ENCODE measurements at places on chromosomes 7 and 10.
A peak's percentile ranks its signal among the peaks of the same experiment; 100 is the strongest.

DNA sequence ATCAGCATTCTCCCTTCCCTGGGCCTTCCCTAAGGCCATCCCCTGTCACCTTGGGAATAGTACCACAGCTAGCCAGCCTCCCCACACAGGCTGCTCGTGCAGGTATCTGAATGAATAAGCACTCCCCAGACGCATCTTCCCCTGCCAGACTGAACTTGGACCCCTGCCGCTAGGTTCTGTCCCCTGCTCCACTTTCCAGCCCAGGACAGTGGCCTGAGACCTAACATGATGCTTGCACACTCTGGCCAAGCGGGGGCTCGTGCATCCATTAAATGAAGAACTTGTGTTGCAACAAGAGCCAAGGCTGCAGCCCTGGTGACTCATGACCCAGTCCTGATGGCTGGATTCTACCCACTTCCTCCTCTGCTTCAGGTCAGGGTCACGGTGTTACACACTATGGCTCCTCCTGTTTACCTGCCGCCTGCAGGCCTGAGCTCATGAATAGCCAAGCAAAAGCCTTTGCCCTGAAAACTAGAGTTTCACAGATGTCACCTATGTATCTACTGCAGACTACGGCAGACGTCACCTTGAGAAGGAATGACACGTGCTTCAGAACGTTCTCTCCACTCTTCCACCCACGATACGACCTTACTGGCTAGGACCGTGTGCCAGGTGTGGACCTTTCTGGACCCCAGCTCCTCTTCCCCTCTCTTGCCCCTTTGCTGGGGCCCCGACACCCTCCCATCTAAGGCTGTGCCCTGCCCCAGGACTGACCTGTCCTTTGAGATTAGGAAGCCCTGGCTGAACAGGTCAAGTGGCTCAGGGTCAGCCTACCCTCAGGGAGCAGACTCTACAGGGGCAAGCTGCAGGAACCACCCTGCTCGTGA is 6.5 kb downstream of the ASB13 start:
- DNase-seq = no peak

DNA sequence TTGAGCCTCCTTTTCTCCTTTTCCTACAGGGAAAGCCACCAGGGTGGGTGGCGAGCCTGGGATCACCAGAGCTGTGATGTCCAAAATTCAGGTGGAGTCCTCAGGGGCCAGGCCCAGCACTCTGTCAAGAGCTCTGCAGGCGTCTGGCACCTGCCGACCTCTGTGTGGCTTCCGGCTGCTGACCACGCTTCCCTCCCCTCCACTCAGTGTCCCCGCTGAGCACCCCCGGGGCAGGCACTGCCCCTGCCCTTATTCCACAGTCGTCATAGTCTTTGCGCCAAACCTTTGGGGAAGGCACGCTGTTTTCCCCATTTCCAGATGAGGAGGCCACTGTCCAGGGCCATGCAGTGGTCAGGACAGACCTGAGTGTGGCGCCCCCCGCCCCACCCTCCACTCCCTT is 7.5 kb downstream of the MTG1 start:
- no peak for DNase-seq

DNA sequence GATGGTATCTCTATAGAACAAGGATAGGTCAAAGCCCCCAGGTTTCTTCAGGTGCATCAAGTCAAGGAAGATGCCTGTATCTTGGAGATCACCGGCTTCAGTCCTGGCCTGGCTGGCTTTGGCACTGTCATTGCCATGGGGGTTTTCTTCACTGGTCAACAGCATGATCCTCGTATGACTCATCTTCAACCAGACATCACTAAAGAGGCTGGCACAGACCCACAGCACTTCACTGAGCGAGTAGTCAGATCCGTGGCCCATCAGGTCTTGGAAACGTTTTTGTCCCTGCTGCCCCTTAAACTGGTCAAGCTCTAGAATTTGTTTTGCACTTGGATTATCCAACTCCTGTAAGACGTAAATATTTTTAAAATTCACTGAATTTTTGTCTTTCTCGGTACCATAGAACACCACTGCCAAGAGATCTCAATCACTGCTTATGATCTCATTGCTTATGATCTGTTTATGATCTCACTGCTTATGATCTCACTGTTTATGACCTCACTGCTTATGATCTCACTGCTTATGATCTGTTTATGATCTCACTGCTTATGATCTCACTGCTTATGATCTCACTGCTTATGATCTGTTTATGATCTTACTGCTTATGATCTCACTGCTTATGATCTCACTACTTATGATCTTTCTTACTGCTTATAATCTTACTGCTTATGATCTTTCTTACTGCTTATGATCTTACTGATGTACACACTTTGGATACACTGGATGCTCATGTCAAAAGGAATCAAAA is 135.2 kb downstream of the CYP26A1 start:
- DNase-seq = no peak

DNA sequence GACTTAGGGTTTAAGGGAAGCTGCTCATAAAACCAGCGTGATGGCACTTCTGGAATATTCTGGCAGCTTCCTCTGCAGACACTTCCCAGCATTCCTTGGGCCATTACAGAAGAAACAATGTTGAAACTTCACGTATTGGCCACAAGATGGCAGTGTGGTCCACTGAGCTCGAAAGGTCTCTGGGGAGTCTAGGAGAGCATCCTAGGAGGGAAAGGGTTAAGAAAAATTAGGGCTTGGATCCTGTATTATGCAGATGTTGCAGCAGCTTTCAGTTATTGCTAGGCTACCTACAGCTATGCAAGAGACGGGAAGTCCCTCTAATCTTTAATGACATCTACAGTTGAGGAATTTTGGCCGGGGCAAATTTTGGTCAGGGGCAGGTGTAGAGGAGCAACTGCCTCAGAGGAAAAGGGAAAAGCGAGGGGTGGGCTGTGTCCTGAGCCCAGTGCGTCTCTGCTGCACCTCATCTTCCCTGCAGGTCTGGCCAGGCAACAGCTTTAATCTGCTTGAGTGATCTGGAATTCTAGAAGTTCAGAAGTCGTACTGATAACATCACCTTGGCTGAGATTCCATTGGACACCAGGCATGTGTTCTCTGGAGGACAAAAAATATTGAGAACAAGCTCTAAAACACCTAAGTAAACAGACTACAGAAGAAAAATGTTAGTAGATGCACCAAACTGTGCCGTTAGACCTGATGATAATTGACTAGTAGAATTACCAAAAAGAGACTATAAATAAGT is 220.8 kb upstream of the PRSS58 start:
- no peak for DNase-seq

- peak; percentile 53 for DNase-seq
Measured at GRCh38 chr7:12315049-12315448, 88.6 kb downstream of the VWDE start.

- DNase-seq = no peak
Measured at GRCh38 chr7:146116521-146117222, at the start of gene CNTNAP2. Gene CNTNAP2, plus strand, starts transcription at chr7:146116801. Its CDS starts 76 bp downstream, at chr7:146116877.

- DNase-seq = no peak
Measured at GRCh38 chr7:83486536-83486935, 162.4 kb downstream of the SEMA3E start.

DNA sequence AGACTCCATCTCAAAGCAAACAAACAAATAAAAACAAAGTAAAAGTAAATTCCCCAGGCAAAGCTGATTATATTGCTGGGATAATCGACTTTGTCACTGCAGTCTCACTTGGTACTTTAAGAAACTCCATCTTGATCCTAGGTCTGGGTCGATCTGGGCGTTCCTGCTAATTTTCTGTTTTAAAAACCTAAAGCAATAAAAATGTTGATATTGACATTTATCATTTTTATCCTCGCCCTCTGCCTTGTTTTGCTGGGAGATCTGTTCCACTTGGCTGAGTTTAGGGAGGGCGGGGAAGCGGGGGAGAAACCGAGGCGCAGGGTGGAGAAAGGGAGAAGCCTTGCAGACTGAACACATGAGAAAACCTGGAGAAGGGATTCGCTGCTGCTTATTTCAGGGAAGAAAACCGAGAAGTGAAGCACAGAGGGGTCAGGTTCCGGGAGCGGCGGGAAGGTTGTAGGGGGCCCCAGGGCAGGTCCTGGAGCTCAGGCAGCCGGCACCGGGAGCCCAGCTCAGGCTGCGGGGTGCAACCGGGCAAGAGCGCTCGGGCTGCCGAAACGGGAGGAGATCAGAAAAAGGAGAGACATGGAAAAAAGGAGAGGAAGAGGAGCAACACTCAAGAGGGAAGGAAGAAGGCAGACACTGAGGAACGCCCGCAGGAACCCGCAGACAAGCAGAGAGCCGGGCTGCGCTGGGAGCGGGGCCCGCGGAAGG is 27.3 kb upstream of the KMT2C start:
- no peak for DNase-seq

DNA sequence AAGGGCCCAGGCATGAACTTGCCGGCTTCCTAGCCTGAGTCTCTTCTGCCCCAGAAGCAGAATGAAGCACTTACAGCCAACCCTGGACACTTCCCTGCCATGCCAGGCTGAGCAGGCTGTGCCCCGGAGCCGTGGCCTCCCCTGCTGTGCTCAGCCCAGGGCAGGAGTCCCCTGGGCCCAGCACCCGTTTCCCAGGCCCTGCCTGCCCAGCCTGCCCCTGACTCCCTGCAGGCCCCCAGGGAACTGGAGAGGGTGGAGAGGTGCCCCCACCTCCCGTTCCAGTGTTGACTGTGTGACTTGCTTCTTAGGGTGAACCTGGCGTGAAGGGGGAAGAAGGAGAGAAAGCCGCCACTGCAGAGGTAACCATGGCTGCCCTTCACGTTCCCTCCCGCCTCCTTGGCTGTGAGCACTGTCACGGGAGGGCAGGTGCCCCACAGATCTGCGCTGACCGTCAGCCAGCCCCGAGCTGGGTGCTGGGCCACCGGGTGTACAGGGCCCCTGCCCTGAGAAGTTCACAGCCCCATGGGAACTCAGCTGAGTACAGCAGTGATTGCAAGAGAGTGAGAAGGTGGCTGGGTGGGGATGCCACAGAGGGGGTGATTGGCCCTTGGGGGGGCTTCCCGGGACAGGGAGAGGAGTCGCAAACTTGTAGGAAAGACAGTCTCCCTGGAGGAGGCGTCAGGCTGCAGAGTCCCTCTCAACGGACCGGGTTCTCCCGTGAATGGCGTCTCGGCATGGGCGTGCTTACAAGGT is 75.9 kb downstream of the MYL10 start:
- no peak for DNase-seq

Measured in NCI-H2081 treated with DMSO at 0.1 percent for 48 hours (cell line).